Foreskin melanocyte (primary cell): ENCODE measurements at places on chromosomes 6 and 20.
A peak's percentile ranks its signal among the peaks of the same experiment; 100 is the strongest.

DNA sequence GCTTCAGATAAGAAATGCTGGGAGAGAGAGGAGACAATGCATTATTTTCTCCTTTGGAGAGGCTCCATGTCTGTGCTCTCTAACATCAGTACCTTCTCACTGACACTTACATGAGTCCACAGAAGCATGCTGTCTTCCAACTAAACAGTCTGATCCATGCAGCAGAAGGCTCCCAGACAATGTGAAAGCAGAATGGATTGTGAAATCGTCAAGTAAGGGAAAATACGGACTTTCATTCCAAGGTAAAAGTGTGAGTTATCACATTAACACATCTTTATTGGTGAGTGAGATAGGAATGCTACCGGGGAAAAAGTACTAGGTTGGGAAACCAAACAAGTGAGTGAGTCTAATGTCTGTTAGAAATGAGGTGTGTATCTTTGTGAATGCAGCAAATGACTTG lies 167.6 kb upstream of the KCNK16 start:
- no peak for DNase-seq

- DNase-seq, result no peak
These were observed 234.9 kb downstream of the BCKDHB start for GRCh38 chr6:80341330-80341729.

DNA sequence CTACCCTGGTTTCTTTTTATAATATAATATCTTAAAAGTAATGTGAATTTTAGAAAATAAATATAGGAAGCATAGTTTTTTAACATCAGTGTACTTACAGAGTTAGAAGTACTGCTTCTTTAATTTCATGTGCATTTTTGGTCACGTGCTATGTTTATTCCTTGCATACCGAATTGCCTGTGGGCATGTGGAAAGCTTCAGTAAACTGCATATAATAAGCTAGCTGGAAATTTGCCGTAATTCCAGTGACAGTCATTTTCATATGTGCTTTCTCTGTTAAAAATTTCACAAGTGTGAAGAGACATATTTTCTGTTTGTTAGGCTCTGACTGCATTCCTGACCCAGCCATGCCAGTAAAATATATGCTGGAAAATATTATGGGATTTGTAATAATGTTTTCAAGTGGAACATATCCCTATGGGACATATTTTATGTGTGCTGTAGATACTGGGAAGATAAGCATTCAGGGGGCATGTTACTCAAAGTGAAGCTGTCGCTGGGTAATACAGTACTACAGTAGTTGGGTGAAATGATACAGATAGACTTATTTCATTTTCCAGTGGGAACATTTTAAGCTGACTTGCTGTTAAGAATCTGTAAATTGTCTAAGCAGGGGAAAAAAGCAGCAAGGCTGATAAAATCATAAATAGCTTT lies 616.7 kb downstream of the FRK start:
- no peak for DNase-seq

GRCh38 chr20:38460040-38460623 lies 12.5 kb upstream of the RALGAPB start:
- no peak for DNase-seq

DNA sequence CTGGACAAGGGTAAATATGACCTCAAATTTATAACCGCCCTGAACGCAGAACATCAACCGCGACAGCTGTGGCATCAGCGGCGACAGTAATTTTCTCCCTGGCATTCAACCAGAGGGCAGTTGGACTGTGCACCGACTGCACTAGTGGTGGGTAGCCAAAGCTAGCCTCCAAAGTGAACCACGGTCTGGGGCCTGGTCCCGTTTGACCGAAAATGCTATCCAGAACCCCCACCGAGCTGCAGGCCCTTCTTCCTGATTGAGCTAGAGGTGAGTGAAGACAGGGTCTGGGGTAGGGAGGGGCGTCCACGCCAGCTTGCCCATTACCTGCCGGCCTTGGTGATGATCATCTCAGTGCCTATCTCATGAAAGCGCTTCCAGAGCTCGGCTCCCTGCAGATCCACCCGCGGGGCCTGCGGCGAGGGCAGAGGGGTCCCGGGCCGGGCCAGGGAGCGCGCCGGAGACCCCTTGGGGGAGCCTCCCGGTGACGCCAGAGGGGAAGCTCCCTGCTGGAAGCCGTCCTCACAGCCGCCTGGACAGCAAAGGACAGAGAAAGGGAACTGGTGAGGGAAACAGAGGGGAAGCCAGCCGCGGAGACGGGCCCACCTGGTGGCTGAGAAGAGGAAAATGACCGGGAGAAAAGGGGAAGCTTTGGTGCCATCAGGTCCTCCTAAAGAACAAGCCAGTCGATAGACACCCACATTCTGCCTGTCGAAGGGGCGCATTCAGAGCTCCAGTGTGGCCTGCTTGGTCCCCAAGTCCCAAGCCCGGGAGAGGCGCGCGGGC lies 2.0 kb downstream of the TBX18 start:
- DNase-seq, result no peak

GRCh38 chr20:17431621-17432364 lies 99.4 kb downstream of the BFSP1 start:
- DNase-seq, result peak; percentile 23

DNA sequence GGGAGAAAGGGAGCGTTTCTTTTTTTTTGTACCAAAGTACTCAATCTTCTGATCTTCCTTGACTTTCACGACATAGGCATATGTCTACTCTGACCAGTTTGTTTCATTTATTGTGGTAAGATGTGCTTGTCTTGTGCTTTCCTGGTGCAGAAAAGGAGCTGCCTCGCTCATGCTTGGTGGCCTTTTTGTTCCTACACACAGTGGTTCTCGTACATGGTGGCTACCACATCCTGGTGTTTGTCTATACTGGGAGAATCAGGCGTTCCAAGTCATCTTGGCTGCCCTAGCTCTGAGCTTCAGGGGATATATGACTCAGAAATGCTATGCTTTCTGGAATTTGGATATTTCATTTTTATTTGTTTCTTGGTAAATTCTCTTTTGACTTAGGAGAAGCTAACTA lies 31.8 kb downstream of the MYB start:
- peak; percentile 74 for DNase-seq

- no peak for DNase-seq
These were observed 589.2 kb upstream of the MAN1A1 start for GRCh38 chr6:119938752-119939151.

DNA sequence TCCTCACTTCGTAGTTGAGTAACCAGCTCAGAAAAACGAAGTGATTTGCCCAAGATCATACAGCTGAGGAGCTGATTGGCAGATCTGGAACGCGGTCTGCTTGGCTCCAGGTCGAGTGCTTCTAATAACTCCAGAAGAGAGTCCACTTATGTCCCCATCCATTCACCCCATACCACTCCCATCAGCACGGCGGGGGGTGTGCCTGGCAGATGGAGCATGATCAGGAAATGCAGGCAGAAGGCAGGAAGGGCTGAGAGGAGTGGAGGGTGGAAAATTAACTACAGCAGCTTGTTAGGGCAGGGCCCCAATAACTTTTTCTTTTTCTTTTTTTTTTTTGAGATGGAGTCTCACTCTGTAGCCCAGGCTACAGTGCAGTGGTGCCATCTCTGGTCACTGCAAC lies 15.0 kb downstream of the FITM2 start:
- no peak for DNase-seq

GRCh38 chr6:82607998-82608725 lies 244.5 kb downstream of the TPBG start:
- no peak for DNase-seq

DNA sequence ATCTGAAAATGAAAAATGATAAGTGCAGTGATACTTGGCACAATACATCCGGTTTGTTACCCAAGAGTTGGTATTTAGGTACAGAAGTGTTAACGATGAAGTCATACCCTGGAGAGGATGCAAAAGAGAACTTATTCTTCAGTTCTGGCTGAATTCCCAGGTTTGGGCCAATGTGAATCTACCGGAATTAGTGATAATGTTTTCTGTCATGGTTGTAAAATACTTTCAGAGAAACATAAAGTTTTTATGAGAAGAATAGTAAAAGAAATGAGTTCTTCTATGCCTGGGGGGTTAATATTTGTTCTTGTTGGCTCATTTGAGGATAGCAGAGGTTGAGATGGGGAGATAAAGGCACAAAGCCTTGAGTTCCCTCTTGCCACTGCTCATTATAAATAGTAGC lies 509.9 kb upstream of the POU3F2 start:
- DNase-seq, result no peak

- no peak for DNase-seq
These were observed 19.0 kb upstream of the ASXL1 start for GRCh38 chr20:32339116-32339515.

DNA sequence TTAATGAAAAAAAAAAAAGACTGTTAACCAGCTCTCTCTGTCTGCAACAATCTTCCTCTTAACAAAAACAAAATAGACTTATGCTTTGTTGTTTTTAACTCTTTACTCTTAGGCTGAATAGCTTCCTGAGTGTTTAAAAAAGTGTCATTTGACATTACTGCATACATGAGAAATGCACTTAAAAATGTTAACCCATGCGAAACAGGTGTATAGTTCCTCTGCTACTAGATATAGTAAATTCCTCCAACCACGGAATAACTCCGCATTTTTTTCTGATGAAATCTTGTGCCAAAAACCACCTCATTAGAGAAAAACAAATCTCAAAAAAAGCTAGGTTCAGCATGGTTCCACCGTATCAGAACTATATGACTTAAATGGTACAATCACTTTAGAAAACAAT lies 426.0 kb downstream of the ADGRB3 start:
- DNase-seq, result no peak

DNA sequence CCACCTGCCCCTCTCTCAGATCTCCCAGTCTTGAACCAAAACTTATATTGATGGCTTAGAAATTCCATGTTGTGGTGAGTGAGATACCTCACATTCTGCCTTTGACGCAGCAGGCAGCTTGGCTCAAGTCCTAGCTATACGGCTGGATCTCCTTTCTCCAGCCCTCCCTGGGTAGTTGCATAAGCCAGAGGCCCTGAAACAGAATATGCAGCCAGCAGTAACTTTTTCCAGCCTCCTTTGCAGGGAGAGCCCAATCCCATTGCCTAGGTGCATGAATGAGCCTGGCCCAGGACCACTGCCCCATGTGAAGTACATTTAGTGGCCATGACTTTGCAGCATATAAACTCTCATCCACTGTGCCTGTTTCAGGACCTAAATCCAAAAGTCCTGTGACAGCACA lies 202.2 kb upstream of the CDYL start:
- no peak for DNase-seq

- no peak for DNase-seq
These were observed 2.1 kb downstream of the NFYA start for GRCh38 chr6:41074692-41075436.

- no peak for DNase-seq
These were observed 4.1 kb downstream of the MAP1LC3A start for GRCh38 chr20:34562641-34563040.

- no peak for DNase-seq
These were observed 68.1 kb downstream of the TRERF1 start for GRCh38 chr6:42383421-42384205.

DNA sequence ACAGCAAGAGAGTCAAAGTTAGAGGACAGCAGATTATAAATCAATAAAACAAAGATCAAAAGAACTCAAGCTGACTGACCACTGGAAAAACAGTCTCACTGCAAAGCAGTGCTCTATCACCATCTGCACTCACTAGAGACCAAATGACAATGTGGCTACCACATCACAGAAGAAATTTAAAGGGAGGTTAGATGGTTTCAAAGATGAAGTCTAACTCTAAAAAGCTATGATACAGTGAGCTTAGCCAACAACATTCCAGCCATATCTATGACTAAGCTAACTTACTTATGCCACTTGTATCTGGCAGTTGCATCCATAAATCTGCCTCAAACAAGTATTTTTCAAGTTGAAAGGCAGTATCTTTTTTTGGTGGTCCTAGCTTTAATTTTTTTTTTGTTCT lies 68.6 kb downstream of the ARHGAP18 start:
- no peak for DNase-seq

DNA sequence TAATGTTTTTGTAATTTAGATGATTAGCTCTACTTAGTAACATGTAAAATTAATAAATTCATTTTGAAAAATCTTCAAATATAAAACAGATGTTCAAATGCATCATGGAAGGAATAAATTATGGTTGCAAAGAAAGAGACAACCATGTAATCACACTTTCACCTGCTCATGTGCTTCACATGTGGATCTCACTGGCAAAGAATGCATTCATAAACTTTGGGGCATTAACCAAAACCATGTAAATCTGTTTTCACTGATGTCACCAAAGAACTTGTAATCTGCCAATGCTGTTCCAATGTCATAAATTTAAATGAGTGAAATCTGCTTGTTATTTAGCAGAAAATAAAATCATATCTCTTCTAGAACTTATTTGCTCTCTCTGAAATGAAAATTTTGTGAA lies 142.7 kb downstream of the TENT5A start:
- no peak for DNase-seq

GRCh38 chr6:4790158-4790899 lies 14.1 kb downstream of the CDYL start:
- no peak for DNase-seq

- no peak for DNase-seq
These were observed 32.2 kb upstream of the MICB start for GRCh38 chr6:31465718-31466117.

GRCh38 chr6:163986313-163986712 lies 571.8 kb downstream of the QKI start:
- no peak for DNase-seq

DNA sequence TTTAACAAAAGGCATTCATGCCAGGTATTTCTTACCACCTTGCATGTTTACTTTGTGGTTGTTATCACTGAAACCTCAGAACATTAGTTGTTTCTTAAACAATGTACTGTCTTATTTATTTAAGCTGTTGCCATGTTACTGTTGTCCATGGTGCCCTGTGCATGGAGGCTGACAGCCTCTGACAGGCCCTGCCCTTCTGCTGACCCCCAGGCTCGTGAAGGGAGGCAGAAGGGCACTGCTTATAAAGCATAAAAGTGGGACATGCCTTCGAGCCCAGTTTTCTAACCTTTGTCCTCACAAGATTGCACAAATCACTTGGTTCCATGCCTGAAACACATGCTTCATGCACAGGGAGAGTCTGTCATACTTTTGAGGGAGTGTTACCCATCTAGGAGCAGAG lies 46.7 kb upstream of the CLIC5 start:
- DNase-seq, result no peak

- no peak for DNase-seq
These were observed 38.4 kb upstream of the OCSTAMP start for GRCh38 chr20:46588532-46589511.

GRCh38 chr6:169271877-169272216 lies 18.2 kb upstream of the THBS2 start:
- DNase-seq, result no peak

DNA sequence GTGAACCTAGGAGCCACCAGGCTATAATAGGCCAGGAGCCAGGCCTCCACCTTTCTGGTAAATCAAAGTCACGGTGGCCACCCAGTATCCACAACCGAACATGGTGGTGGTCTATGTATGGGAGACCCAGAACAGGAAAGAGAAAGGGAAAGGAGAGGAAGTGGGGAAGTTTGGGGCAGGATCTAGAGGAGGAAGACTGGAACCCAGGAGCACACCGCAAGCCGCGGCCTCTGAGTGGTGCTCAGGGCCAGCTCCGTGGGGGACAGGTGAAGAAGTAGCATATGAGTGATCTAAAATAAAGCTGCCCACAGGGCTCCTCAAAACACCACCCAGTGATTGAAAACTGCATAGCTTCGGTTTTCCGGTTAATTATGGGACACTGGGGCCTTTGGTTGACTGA lies 214.8 kb downstream of the ZDHHC14 start:
- DNase-seq, result no peak
